ENCODE measurements at places on chromosomes 2 and 18.

DNA sequence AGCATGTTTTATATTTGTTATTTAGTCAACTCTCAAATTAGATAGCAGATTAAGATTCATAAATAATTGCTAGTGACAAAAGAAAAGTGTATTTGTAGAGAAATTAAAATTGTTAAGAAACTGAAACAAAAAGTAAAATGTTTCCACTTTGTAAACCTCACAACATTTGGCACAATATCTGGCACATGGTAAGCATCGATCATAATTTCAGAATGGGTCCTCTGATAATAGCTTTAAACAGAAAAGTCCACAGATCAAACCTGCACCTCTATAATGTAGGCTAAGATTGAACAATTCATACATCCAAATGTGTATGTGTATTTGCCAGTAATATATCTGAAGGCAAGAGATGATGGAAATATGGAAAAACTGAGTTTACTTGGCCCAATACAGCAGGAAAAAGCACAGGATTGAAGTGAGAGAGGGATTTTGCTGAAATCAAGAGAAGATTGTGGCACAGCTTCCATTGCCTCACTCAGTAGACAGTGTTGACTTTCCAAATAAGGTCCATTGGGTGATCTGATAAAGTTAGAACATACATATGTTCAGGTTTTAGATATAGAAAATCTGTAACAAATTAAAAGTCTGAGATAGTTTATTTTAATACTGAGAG is 39.4 kb downstream of the COBLL1 start:
- no peak for DNase-seq

- no peak for DNase-seq
Observed at GRCh38 chr18:36265015-36265414, 32.5 kb upstream of the FHOD3 start.

GRCh38 chr18:79405781-79406575 is 10.2 kb downstream of the NFATC1 start:
- DNase-seq: no peak

DNA sequence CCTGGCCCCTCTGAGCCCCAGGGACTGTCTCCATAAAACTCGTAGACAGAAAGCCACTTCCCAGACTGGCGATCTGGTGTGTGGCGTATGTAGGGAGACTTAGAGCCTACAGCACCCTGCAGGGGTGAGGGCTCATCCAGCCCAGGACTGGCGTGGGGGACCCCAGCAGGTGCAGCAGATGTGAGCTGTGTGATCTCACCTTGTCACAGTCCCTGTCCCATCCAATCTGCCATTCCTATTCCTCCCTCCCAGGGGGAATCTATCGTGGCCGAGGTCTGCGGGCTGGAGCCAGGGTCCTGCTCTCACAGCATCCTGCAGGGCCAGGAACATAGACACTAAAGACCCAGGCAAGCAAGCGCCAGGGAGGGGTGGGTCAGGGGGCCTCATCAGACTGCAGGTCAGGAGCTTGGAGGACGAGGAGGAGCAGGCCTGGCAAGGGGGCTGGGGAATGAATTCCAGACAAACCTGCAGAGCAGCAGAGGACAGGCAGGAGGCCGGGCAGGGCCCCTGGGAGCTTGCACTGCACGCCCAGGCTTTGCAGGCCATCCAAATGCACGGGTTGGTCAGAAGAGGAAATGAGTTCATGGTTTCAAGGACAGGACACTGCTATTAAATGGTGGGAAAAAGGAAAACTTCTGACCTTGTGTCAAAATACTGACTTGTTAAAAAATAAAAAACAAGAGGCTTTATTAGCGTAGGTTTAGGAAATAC is 32.5 kb downstream of the HS6ST1 start:
- DNase-seq: no peak

- no peak for DNase-seq
Observed at GRCh38 chr2:9968553-9969497, 17.3 kb downstream of the GRHL1 start.

DNA sequence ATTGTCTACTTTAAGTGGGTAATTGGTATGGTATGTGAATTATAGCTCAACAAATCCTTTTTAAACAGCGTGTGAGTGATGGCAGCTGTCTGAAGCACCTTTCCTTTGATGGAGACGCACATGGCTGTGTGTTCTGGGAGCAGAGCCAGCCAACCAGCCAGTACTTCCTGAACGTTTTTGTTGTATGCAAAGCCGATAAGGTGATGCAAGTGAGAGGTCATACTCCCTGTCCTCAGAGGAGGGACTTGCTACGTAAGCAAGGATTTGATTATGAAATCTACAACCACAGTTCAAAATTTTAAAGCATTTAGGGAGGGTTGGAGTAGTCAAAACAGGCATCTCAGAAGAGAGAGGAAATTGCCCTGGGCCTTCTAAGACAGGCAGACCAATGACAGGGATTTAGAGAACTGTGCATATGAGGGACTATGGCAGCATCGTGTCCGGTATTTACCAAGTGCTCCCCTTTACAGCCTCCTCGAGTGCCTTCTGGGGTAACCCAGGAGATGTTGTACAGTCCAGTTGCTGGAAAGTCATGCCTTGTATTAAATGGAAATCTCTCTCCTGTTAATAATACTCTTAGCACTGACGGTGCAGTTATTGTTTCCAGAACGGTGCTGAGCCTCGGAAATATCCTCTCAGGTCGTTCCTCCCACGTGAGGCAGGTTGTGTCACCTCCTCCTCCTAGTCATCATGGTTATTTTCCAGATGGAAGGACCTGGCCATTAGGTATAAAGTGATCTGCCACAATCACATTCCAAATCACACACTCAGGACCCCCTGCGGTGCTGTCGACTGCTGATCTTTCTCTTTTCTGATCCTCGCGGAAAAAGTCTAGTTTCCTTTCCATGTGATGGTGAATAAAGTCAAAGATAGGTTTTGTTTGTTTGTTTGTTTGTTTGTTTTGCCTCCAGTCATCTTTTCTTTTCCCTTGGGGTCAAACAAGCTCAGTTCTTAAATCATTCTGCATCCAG is 28.4 kb downstream of the ARHGEF4 start:
- DNase-seq: no peak

DNA sequence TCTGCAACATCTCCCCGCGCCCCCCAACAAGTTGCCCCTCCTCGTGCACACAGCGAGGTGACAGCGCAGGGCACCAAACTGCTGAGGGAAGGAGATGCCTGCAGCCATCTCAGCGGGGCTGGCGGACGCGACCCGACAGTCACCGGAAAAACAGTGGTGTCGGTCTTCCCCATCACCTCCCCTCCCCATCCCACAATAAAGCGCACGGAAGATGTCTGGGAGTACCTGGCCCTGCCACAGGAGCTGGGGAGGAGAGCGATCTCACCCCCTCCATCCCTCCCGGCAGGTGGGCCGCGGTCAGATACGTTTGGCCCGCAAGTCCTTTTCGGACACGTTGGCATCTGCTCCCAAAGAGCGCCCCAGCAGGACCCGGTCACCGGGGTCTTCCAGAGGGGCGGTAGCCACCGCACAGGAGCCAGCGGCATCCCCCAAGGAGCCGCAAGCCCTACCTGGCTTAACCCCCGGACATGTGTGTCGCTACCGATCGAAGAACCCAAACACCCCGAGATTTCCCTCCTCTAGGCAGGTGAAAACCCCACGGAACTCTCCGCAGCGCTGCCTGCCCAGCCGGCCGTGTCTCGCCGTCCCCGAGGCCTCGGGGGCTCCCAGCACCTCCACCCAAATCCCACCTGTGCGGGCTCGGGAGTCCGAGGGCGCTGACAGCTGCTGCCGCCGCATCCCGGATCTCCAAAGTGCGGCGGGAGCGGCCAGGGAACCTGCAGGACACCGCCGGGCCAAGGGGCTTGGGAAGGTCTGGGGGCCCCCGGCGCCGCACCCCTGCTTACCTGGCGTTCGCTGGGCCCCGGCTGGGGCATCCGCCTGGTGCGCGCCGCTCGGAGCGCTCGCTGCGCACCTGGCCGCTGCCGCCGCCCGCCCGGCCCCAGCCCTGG is 657 bp downstream of the ATP8B1 start:
- DNase-seq: no peak

DNA sequence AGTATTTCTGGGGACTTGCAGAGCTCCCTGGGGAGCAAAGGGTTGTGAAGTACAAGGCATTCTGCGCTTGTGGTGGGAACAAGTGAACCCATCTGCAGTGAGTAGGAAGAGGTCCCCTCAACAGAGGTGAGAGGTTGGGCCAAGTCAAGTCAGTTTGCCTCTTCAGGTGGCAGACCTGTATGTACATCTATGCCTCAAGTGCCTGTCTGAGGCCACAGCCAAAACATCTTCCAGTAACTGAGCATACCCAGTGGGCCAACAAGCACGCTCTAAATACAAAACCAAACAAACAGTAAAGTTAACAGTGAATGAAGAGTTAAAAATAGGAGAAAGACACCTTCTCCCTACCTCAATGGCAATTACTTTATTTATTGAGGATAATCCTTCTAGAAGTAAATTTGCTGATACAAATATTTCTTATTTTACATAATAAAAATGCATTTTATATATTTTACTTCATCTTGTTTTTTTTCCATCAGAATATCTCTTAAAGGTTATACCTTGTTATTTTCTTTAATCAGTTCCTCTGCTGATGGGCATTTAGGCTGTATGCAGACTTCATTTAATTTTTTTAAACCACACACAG is 2.5 kb downstream of the GYPC start:
- no peak for DNase-seq

DNA sequence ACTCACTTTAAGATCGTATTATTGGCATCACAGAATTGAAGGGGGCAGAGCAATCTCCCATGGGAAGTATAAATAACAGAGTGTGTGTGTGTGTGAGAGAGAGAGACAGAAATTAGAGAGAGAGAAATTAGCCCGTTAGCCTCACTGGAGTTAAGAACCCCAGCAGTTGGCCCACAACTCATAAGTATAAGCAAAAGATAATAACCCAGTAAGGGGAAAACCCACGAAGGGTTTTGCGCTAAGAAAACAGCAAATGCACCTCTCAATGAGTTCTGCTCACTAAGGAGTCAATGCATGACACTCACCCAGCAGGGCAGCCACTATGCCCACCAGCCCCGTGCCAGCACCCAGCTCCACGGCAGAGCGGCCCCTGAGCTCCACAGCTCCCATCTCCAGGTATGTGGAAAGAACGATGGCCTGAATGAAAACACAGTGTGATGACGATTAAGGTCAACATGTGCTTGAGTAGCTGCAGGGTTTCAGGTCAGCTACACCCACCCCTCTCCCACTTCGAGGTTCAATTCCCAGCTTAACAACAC is 3.6 kb downstream of the METTL21A start:
- no peak for DNase-seq

GRCh38 chr2:239991689-239992314 is 33.3 kb downstream of the NDUFA10 start:
- peak; percentile 50 for DNase-seq

DNA sequence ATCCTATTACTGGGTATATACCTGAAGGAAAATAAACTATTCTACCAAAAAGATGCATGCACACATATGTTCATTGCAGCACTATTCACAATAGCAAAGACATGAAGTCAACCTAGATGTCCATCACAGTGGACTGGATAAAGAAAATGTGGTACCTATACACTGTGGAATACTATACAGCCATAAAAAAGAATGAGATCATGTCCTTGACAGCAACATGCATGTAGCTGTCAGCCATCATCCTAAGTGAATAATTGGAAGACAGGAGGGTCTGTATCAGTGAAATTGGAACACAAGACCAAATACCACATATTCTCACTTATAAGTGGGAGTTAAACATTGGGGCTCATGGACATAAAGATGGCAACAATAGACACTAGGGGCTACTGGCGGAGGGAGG is 27.7 kb upstream of the TWIST2 start:
- DNase-seq: no peak

GRCh38 chr2:219405958-219406860 is 12.0 kb upstream of the DES start:
- no peak for DNase-seq

GRCh38 chr2:40096360-40096759 is 317.3 kb upstream of the THUMPD2 start:
- DNase-seq: no peak

DNA sequence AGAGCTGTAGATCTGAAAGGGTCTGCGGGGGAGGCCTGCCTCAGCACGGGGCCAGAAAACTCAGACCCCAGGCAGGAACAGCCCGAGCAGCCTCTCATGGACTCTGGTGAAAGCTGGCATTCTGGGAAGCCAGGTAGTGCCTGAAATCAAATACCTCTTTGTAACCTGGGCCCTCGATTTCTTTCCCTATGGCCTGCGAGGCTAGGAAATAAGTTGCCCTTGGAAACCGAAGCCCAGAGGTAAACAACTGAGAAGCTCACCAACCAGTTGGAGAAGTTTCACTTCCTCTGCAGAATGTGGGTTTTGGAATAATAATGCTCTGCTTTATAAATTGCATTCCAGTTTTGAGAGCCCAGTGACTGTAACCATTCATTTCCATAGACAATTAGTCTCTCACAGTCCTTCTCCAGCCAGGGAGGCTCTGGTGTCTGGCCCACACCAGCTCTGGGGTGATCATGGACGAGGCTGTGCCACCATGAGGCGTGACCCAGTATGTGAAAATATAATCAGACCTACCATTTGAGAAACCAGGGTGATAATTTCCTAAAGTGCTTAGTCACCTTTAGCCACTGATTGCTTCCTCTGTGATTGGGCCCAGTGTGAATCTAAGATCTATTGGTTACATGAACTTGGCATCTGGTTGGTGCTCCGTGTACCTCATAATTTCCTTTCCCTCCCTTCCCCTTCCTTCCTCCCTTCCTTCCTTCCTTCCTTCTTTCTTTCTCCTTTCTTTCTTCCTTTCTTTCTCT is 133.1 kb upstream of the PELI1 start:
- no peak for DNase-seq

DNA sequence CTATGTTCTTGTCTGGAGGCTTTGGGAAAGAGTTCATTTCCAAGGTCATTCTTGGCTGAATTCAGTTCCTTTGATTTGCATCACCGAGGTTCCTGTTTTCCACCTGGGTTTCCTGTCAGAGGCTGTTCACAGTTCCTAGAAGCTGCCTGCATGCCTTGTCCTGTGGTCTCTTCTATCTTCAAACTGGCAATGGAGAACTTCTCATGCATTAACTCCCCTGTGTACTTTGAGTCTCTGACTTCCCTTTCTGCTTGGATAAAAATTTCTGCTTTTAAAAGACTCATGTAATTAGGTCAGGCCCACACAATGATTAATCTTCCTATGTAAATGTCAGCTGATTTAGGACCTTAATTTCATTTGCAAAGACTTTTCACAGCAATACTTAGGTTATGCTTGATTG is 499.3 kb upstream of the FANCL start:
- no peak for DNase-seq

- DNase-seq: no peak
Observed at GRCh38 chr2:50691513-50691912, 340.4 kb downstream of the NRXN1 start.

- DNase-seq: peak; percentile 59
Observed at GRCh38 chr2:113138428-113139322, 11.3 kb downstream of the IL1RN start.

- DNase-seq: no peak
Observed at GRCh38 chr2:205290299-205290698, 392.0 kb upstream of the NRP2 start.

- DNase-seq: no peak
Observed at GRCh38 chr2:12045864-12046291, 299.4 kb downstream of the LPIN1 start.

- no peak for DNase-seq
Observed at GRCh38 chr18:24219561-24220317, 80.9 kb downstream of the CABYR start.

All from HuH-7 (cell line).